ENCODE measurements at places on chromosomes 7 and 10.

DNA sequence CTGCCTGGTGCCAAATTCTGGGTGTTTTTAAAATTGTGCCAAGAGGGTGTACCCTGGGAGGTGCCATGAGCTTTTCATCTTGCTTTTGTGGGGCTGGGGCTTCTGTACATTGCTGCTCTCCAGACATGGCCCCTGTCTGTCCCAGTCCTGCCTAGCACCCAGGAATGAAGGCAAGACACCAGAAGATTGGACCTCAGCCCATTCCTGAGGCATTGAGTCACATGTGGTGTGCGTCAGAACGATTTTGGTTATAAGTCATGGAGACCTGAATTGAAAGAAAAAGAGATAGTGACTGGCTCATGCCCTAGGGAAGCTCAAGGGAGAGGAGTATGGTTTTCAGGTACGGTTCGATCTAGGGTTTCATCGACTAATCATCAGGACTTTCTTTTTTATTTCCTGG, 493.2 kb downstream of the TYW1 start:
- no peak for DNase-seq

- no peak for DNase-seq
Observed at GRCh38 chr10:122492999-122493481, 31.7 kb downstream of the HTRA1 start.

GRCh38 chr7:92437956-92438491, 9.3 kb upstream of the GATAD1 start:
- DNase-seq = no peak

GRCh38 chr10:125520968-125521367, 162.0 kb downstream of the TEX36 start:
- no peak for DNase-seq

DNA sequence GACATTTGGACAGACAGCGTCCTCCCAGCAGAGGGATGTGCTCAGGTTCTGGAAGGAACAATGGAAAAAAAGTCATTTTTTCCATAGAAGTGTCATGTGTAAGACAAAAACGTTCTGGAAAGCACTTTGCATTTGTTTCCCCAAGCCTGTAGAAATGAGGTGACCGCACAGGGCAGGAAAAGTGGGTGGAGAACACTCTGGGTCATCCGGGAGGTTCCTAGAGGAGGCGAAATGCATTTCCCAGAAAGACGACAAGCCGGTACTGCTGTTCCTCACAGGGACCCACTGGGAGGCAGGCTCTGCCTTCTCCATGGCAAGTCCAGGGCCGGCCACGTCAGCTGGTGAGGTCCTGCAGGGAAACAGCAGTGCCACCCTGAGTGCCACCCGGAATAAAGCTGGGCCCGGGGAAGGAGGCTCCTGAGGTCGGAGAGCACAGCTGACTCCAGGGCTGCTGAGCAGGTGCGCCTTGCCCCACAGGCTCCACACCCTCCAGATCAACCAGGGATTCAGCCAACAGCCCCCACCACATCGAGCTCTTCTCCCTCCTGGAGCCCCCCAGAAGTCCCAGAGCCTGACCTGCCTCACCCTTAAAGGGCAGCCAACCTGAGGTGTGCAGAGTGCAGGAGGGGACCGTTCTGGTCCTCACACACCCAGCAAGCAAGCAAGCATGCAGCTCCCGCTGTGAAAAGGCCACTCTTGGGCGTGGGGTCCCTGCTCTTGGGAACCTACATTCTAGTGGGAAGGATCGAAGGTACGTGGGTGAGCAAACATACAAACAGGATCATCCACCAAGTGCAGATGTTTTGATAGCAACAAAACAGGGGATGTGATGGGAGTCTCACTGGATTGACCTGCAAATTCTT, 28.8 kb upstream of the INPP5A start:
- no peak for DNase-seq

DNA sequence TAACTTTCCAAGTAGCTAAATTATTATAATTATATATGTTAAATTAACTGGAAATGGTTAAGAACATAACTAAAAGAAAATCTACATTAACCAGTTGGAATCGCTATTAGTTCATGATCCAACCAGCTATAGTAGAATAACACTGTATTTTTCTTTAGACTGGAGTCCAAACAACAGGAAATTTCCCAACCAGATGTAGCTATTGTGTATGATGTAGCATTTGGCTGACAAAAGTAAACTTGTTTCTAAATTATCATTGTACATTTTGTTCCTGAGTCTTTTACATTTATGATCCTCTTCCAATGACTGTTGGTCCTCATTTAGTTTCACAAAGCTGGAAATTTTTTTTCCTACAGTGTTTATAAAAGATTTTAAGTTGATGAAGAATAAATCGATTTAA, 62.1 kb downstream of the PAPSS2 start:
- DNase-seq = no peak

DNA sequence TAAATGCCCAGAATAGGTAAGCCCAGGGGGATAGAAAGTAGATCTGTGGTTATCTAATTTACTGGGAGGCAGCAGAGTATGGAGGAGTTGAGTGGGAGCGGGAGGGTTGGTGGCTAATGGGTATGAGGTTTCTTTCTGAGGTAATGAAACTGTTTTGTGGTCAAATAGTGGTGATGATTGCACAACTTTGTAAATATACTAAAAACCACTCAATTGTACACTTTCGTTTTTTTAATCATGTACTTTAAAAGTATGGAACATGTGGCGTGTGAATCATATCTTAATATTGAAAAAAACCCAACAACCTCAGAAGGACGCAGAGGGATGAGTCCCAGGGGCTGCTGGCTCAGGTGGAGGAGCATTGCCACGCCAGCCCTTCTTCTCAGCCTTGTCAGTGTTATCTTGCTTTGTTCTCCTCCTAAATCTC, 118.1 kb downstream of the WDR11 start:
- no peak for DNase-seq

- DNase-seq = no peak
Observed at GRCh38 chr10:124674768-124675222, 69.4 kb downstream of the FAM53B start.

DNA sequence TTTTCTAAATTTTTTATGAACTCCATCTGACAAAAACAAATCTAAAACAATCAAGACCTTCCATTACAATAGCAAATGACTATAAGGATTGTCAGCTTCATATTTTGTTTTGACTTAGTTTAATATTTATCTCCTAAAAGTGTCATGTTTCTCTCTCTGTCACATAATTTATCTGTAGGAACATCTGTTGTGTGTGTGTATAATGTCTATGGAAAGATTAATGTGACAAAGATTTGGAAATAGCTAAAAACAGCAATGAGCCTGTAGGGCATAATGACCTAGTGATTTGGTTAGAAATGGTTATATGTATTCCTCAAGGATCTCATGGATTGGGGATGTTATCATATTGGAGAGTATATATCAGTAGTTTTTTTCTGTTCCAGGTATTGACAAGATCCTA, 69.6 kb upstream of the MDFIC start:
- no peak for DNase-seq

DNA sequence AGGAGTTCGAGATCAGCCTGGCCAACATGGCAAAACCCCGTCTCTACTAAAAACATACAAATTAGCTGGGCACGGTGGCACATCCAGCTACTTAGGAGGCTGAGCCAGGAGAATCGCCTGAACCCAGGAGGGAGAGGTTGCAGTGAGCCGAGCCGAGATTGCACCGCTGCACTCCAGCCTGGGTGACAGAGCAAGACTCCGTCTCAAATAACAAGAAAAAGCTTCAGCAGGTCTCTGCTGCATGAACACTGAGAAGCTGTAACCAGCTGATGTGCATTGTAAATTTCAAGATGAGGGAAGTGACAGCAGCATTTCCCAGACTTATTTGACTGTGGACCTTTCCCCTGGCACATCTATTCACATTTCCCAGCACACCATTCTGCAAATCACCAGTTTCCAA, 222.0 kb downstream of the CALN1 start:
- no peak for DNase-seq

DNA sequence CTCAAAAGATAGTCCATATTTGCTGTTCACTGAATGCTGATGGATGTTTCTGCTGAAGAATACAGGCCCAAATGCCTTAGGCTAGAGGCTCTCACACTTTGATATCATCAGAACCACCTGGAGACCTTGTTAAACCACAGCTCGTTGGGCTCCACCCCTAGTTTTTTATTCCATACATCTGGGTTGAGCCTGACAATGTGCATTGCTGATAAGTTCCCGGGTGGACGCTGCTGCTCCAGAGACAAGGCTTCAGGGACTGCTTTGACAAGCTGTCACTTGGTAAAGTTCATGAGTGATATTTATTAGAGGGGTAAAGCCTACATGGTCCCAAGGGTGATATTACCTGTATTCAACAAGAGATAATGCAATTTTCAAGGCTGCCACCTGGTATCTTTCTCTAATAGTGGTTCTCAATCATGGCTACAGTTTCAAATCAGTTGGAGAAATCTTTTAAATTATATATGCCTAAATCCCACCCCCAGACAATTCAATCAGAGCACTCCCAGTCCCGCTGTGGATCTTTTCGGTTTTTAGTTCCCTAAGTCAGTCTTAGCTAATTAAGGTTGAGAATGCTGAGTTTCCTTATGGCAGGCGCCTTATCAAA, 107.1 kb upstream of the GSDME start:
- no peak for DNase-seq

GRCh38 chr10:52030051-52030790, 283.9 kb upstream of the DKK1 start:
- no peak for DNase-seq

GRCh38 chr10:131832056-131832685, 68.6 kb upstream of the PPP2R2D start:
- no peak for DNase-seq

GRCh38 chr10:94092848-94093247, 99.1 kb downstream of the PLCE1 start:
- no peak for DNase-seq

DNA sequence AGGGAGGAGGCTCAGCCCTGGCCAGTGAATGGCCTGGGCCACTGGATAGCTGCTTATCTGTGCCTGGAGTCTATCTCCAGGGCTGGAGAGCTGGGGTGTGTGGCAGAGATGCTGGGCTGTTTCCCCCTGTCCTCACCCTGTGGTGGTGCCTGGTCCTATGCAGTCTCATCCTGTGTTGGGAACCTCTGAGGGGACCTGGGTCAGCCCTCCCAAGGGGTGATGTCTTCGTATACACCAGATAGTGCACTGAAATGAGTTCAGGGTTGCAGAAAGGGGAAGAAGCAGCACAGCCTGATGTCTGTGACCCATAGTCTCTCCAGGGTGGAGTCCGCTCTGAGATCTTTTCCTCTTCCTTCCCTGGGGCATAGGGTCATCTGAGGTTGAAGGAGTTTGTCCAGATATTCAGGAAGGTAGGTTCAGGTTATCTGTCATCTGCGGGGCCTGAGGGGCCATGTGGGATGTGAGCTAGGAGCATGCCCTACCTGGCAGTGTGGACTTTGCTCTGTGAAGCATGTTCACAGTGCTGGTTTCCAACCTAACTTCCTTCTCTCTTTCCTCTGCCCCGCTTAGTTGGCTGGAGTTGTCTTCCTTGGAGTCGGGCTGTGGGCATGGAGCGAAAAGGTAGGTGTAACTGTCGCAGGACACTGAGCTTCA, 33.4 kb upstream of the SH2D4B start:
- no peak for DNase-seq

DNA sequence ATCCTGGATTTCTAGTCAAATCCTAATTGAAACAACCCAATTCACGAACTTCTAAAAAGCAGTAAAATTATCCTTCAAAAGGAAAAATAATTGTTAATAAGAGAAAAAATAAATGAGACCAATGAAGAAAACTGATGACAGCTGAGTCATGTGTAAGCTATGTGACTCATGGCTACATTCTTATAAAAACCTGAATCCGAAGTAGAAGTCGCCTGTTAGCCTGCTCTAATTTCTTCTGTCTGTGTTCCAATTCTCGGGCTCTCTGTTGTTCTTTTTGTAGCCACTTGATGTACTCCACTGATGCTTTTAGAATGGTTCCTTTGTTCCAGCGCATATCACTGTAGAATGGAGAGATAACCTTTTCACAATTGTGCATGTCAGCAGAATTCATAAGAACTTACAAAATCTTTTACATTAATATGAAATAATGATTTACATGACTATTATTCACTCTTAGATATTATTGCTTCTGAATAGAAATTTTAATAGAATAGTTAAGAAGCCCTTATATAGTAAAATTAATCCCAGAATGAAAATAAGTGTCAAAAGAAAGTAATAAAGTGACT, 88.8 kb downstream of the TFEC start:
- DNase-seq = no peak
